Foreskin keratinocyte (primary cell): ENCODE measurements at places on chromosomes 7 and 10. TPM values are rescaled to one million over a fixed set of nuclear protein-coding genes. Genes with fewer than 3 reads are reported as not detected.

TMEM120A gene
- total RNA-seq: 21.4 and 21.7 TPM in 2 replicates

TMEM236 gene
- total RNA-seq: 0.63 TPM in 1 of 2 replicates, not detected in the other

SPDYE16 gene
- not detected in 2 replicates for total RNA-seq

LIPM gene
- total RNA-seq: 0.11 TPM in 1 of 2 replicates, not detected in the other

AKR1C3 gene
- 0.44 and 0.56 TPM in 2 replicates for total RNA-seq

MAGI2 gene
- 0.51 and 0.81 TPM in 2 replicates for total RNA-seq

ZNF425 gene
- 1.7 and 3.0 TPM in 2 replicates for total RNA-seq

LRWD1 gene
- total RNA-seq: 23.3 and 25.0 TPM in 2 replicates

ABCC2 gene
- 0.82 and 0.92 TPM in 2 replicates for total RNA-seq

OR2A7 gene
- 3.3 and 11.6 TPM in 2 replicates for total RNA-seq

CCDC172 gene
- not detected in 2 replicates for total RNA-seq
